ENCODE measurements at places on chromosomes 4 and X. TPM values are rescaled to one million over a fixed set of nuclear protein-coding genes. Genes with fewer than 3 reads are reported as not detected.

- no peak for DNase-seq
Observed at GRCh38 chrX:34999702-35000101, 57.1 kb downstream of the FAM47B start.

GRCh38 chr4:118307643-118308042, 45.2 kb downstream of the PRSS12 start:
- no peak for DNase-seq

GRCh38 chrX:20218836-20219505, 47.7 kb downstream of the RPS6KA3 start:
- DNase-seq: peak; percentile 81

- no peak for DNase-seq
Observed at GRCh38 chr4:66949419-66949818, 595.9 kb downstream of the CENPC start.

Gene RPA4
- 2.1 TPM for total RNA-seq
